ENCODE measurements at places on chromosomes 6 and 20.

GRCh38 chr6:10585209-10585845 lies 64.2 kb downstream of the GCNT2 start:
- no peak for DNase-seq

DNA sequence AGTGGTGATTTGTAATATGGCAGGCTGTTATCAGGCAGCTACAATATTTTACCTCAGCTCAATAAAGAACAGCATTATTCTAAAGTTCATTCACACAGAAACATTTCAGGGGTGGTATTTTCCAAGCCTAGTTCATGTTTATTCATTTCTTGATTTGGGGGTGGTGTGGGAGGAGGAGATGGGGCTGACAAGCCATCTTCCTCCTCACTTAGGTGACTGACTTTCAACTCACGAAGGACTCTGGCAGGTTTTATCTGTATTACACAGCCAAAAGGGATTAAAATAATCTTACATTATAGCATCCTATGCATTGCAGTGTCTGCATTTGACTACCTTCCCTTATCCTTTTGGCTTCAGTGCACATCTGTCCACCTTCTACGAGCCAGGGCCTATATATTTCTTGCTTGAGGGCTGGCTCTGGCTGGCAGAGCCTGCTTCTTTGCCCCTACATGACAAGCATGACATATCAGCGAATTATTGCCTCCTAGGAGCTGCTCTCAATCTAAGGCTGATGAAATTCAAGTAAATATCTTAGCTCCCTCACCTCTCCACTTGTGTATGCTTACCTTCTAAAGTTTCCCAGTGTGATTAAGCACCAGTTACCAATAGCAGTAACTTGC lies 20.0 kb downstream of the KHDRBS2 start:
- DNase-seq: no peak

GRCh38 chr6:108596956-108597355 lies 36.2 kb downstream of the FOXO3 start:
- DNase-seq: no peak

GRCh38 chr6:52389626-52390360 lies 27.8 kb downstream of the PAQR8 start:
- DNase-seq: peak; percentile 13

DNA sequence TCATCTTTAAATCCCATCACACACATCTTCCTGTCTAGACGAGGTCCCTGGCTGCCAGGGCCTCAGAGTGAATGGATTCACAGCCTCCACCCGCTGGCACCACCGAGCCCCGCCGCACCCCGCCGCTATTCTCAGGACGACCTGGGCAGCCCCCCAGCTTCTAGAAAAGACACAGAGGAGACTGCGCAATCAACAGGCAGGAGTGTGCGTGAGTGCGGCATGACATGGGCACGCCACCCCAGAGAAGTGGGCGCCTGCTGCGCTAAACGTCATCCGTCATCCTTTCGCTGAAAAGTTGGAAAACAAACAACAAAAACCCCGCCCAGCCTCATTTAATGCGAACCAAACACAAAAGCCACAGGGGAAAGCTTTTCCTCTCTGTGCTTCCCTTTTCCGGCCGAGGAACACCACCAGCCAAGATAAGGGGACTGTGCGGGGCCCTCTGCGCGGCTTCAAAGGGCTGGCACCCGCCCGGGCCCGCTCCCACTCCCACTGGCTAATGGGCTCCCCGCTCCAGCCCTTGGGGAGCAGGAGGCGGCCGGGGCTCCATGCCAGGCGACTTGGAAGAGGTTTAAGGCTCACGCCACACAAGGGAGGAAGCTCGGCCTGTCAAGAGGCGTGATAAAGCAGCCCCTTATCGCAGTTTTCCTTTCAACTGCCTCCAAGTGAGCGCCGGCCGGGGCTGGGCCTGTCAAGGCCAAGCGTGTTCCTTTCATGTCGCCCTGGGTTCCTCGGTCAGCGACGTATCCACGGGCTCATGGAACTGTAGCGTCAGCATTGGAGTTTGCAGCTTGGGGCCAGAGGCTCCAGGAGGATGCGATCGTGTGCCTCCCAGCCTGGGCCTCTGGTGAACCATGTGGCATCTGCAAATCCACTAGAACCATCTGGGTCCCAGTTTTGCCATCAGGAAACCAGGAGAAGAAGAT lies 50.1 kb downstream of the NFATC2 start:
- DNase-seq: no peak

DNA sequence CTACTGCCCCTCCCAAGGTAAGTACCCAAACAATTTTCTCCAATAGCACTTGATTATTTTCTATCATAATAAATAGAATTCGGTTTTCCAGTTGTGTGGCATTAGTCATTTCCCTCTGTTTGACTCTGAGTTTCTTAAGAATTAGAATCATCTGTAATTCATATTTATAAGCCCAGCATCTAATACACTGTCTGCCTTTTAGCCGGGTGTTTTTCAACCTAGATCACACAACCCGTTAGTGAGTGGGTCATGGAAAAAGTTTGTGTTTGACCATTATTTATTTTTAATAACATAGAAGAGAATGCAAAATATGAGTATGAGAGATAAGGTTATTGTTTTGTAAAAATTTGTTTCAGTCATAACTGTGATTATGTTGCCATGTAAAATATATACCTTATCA lies 701.6 kb downstream of the RFPL4B start:
- DNase-seq: no peak

- no peak for DNase-seq
Observed at GRCh38 chr20:34100576-34100975, 11.5 kb downstream of the EIF2S2 start.

- DNase-seq: no peak
Observed at GRCh38 chr20:1265226-1265915, 723 bp upstream of the SNPH start.

DNA sequence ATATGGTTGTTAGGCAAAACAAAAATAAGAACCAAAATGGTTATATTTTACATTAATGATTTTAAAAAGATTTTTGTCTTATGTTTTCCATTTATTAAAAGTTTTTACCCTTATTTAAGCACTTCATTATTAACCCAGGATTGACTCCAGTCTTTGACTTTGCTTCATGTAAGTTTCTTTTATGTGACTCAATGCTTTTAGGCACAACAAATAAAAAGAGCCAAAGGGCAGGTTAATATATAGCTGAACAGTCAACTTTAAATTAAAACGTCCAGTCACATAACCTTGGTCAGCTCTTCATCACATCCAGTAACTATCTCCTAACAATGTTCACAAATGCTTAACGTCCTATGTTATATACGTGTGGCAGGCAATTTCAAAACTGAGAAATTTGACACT lies 32.7 kb downstream of the COL21A1 start:
- DNase-seq: no peak

GRCh38 chr6:37903351-37904340 lies 84.1 kb downstream of the ZFAND3 start:
- DNase-seq: no peak

DNA sequence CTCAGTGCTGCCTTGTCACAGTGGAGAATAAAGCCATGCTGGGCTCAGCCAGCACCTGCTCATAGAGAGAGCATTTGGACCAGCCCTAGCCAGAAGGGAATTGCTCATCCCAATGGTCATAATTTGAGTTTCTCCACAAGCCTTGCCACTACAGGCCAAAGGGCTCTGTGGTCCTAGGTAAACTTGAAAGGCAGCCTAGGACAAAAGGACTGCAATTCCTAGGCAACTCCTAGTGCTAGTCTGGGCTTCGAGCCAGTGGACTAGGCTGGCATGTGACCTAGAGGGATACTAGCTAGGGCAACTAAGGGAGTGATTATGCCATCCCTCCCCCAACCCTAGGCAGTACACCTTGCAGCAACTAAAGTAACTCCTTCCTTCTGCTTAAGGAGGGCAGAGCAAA lies 516.2 kb downstream of the BCKDHB start:
- DNase-seq: no peak

DNA sequence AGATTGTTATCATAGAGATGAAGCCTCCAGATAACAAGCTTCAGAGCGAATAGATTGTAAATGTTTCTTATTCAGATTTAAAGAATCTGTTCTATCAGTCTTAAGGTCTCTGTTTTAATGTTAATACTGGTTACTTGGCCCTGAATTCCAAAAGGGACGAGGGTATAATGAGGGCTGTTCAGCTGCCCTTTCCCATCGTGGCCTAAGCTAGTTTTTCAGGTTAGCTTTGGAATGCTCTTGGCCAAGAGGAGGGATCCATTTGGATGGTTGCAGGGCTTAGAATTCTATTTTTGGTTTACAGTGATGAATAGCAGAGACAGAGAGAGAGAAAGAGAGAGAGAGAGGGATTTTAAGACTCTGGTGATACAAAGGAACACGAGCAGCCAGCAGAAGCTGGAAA lies 62.8 kb upstream of the UFL1 start:
- no peak for DNase-seq

- no peak for DNase-seq
Observed at GRCh38 chr20:44264287-44264686, 17.2 kb downstream of the GDAP1L1 start.

GRCh38 chr20:54468082-54468481 lies 7.3 kb upstream of the DOK5 start:
- DNase-seq: no peak

GRCh38 chr6:35468980-35469750 lies 964 bp downstream of the RPL10A start:
- DNase-seq: no peak

DNA sequence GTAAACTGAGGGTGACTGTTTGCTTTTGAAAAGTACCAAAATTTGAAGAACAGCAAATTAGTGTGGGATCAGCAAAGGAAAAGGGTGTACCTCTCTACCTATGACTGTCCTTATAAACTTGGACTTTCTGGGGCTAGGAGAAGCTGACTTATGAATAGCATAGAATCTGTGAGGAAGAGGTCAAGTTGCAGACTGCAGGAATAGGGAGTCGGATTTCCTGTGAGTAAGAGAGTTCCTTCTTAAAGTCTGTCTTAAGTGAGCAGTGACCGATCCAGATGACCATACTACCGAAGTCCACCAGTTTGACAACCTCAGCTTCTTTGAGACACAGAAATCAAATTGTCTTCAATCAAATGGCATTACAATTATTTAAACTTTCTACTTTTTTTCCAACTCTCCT lies 708.7 kb downstream of the UTRN start:
- DNase-seq: no peak

GRCh38 chr6:79385333-79385732 lies 150.9 kb upstream of the HMGN3 start:
- no peak for DNase-seq

DNA sequence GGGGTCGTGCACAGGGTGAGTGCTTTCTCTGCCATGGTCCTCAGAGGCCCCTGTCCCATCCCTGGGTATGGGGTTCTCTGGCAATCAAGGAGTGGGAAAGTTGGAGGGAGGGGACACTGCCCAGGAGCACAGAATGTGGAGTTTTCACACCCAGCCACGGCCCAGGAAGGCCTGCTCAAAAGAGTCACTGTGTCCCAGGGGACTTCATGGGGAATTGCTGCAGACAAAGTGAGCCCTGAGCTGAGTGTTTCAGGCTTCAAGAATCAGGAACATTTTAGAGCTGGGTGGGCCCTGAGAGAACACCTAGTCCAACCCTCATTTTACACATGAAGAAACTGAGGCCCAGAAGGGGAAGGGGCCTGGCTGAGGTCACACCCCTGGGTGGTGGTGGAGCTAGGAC lies 5.7 kb downstream of the MAPK13 start:
- no peak for DNase-seq

GRCh38 chr6:118436482-118436881 lies 111.6 kb upstream of the PLN start:
- no peak for DNase-seq

- DNase-seq: no peak
Observed at GRCh38 chr6:134447423-134447822, 129.5 kb upstream of the SGK1 start.

- no peak for DNase-seq
Observed at GRCh38 chr20:55172310-55173002, 697.1 kb downstream of the DOK5 start.

GRCh38 chr6:27758491-27758890 lies 153.7 kb downstream of the OR2B2 start:
- no peak for DNase-seq

DNA sequence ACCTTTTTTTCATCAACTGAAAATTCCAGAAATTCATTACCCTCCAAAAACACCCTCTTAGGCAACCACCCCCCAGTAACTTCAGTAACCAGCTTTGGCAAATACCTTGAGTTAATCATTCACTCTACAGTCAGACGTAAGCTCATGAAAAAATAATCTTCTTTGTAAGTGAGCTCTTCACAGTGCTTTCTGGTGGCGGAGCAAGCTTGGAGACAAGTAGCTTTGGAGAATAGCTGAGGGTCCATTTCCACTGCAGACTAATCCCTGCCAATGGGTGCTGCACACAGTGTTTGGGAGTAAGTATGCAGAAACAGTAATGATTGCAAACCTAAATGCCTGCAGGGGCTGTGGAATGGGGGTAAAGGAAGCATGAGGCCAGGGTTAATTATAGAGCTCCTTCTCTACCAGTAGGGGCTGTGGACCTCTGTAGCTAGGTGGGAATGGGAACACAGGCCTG lies 56.8 kb upstream of the HINT3 start:
- DNase-seq: no peak

DNA sequence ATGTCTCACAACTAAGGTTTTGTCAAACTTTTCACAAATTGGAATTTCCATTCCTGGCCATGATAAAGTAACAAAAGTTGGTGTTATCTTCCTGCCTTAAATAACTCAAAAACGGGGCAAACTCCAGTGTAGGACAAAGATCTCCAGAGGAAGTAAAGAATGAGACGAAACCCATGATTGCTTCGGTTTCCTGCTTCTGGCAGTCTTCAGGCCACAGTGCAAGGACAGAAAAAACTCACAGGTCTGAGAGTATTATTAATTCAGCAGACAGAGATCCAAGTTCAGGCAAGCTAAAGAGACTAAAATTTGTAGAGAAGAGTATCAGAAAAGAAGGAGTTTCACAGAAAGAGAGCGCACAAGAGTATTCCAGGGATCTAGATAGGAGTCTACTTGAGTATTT lies 64.8 kb upstream of the RCAN2 start:
- no peak for DNase-seq

DNA sequence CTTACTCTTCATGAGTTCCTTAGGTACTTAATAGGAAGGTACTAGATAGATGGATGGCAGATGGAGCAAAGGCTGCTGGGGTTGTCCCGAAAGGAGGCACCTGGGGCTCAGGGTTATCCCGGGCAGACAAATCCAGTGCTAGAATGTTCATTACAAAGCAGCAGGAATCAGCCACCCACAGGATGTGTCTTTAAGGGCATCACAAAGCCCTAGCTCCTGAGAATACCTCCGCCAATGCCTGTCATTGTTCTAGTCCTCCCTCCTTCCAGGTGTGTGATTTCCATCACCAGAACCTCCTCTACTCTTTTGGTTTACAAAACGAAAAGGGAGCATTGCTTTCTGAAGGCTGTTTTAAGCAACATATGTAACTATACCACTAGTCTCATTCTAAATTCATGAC lies 138.1 kb downstream of the KIF6 start:
- DNase-seq: no peak
